ENCODE measurements at places on chromosomes 12 and 14.

DNA sequence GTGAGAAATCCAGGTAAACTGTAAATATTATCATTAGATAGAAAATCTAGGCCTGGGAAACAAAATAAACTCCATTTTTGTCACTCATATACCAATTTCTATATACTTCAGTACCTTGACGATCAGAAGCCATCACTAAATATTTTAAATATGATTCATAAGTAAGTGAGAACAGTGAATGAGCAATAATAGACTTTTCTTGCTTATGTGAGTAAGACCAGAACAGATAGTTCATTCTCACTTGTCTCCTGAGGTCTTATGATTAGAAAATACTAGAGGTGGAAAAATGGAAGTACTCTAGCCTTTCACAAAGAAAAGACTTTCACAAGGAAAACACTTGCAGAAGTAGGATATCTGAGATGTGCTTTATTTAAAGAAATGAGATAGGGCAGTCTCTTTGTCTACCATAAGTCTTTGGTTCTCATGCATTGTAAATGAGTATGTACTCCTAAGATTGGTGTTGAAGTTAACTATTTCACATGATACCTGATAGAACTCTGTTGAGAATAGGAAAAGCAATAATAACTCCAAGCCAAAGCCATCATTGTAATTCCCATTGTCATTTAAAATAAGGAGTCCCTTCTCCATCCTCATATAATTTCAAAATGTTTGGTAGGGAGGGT, 10.1 kb upstream of the SMCO3 start:
- DNase-seq = no peak

GRCh38 chr12:44159862-44160261, 324.0 kb downstream of the TMEM117 start:
- no peak for DNase-seq

DNA sequence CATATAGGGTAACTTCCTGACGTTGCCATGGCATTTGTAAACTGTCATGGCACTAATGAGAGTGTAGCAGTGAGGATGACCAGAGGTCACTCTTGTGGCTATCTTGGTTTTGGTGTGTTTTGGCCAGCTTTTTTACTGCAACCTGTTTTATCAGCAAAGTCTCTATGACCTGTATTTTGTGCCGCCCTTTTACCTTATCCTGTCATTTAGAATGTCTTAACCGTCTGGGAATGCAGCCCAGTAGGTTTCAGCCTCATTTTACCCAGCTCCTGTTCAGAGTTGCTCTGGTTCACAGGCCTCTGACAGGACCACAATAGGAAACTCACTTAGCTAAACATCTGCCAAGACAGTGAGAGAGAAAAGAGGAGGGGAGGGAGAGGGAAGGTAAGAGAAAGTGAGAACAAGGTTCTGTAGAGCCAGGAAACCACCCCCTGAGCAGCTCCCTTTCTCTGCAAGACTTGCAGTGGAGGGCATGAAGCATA, 64.8 kb upstream of the PLEKHG3 start:
- DNase-seq = no peak

DNA sequence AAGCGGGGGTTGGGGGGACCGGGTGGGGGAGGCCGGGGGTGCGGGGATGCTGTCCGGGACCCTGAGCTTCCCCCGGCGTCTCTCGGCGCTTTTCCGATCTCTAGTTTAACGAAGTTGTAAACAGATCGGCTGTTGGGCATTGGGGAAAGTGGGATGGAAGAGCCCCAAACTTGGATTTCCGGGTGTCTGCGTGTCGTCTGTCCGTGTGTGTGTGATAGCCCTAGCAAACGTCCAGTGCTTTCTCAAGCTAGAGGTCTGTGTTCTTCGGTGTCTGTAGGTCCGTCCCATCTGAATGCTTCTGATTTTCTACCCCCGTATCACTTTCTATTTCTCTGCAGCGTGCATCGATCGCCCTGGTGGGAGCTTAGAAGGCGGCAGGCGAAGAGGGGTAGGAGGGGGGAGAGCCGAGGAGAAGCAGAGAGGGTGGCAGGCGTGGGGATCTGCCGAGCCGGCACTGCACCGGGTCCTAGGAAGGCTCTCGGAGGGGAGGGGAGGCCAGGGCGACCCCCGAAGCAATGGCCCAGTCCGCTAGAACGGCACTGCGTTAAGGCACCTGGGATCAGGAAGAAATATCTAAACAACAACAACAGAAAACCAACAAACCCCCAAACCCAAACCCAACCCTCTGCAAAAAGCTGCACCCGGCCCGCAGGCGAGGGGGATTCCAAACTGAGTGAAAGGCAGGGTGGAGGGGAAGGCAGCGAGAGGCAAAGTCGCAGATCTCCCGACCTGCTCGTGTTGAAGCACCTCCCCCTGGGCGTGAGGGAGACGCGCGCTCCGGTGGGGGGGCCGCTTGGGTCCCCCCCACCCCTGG, 1.0 kb downstream of the KCNA1 start:
- DNase-seq = no peak

GRCh38 chr12:45803111-45803510, 73.6 kb downstream of the ARID2 start:
- no peak for DNase-seq

- DNase-seq = no peak
These were observed 45.2 kb upstream of the MAP1LC3B2 start for GRCh38 chr12:116513944-116514343.

DNA sequence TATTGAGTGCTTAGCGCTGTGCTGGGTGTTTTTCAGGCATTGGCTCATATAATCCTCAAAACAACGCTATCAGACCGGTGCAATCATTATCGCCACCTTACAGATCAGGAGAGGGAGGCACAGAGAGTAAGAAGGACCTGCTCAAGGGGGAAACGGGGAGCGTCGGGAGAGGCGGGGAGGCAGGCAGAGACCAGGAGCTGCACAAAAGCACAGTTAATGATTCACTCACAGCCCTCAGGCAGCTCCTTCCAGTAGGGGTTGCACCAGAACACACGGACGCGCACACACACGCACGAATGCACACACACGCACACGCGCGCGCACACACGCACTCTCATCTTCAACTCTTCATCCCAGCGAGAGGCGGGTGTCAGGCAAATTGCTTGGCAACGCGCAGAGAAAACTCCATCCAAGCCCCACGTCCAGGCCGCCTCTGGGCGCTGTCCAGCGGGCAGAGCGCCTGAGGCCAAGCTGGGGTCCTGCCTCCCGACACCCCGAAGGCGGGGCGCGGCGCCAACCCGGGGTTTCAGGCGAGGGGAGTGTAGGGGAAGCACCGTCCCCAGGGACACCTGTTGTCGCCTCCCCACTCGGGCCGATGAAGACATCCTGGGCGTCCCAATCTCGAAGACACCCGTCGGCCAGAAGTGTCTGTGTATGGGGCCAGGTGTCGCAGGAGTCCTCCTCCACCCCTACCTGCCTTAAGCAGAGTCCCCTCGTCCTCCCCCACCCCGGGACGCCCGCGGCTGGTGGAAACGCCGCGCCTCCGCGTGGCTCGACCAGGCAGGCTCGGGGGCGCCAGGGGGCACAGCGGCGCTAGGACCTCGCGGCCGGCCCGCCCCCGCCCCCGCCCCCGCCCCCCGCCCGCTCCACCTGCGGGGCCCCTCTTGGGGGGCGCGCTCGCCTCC, 35.5 kb upstream of the STON2 start:
- peak; percentile 7 for DNase-seq

DNA sequence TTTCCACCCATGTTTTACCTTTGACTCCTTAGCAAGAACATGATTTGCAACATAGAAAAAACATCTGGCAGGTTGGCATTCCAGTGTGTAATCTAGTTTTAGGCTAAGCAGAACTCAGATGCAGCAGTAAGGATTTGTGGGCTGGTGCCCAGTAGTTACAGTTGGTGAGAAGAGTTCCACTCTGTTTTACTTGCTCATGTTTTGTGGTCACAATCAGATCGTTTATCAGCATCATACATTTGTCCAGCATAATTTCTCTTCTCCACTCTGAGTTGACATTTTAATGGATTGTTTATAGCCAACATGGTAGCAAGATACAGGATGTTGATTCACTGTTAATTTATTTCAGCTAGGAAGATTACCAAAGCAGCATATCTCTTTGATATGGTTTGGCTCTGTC, 120.0 kb downstream of the PDE6H start:
- no peak for DNase-seq

DNA sequence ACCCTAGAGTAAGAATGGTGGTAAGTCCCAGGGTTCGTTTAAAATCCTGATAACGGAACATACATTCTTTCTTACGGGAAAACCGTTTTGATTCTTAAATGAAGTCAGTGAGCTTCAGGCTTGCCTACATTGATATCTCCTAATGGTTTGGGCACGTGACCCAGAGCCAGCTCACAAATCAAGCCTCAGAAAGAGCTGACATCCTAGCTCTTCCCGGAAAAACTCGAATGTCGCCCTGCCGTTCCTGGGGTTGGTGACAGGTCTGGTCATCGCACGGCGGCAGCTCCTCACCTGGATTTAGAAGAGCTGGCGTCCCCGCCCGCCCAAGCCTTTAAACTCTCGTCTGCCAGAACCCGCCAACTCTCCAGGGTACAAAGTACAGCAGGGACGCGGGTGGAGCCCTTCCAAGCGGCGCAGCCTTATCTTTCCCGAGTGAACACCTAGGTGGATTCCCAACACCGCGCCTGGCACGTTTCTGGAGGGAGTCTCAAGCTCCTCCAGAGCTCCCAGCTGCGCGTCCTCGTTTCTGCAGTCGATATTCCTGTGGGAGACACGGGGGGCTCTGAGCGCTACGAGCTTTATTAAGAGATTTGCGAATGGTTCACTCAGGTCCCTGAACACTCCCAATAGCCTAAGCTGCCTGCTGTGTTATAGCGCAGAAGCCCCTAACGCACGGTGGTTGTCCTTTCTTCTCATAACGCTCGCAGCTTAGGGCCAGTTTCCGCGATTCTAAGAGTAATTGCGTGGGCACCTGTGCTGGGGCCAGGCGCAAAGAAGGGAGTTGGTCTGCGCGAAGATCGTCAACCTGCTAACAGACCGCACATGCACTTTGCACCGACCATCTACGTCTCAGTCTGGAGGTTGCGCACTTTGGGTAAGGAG, at the start of gene SSTR1:
Gene SSTR1 (plus strand): TSS at position 169 of the 882 bp plus-strand sequence. CDS start 1,486 bp downstream, outside the sequence.
- DNase-seq = no peak

All from activated CD4-positive, alpha-beta T cell treated with anti-CD3 and anti-CD28 coated beads, Interleukin-2, amount 50 U/mL, for 24 hours (primary cell).